ENCODE measurements at places on chromosomes 2 and 18.
A peak's percentile ranks its signal among the peaks of the same experiment; 100 is the strongest.

GRCh38 chr2:100250645-100251044 is 71.7 kb downstream of the LONRF2 start:
- DNase-seq, result no peak

- no peak for DNase-seq
Observed at GRCh38 chr18:39962546-39962945, 1992.5 kb upstream of the PIK3C3 start.

GRCh38 chr18:51520676-51521180 is 323.2 kb upstream of the MEX3C start:
- DNase-seq, result no peak

GRCh38 chr18:23619388-23619881 is 33.1 kb upstream of the NPC1 start:
- no peak for DNase-seq

DNA sequence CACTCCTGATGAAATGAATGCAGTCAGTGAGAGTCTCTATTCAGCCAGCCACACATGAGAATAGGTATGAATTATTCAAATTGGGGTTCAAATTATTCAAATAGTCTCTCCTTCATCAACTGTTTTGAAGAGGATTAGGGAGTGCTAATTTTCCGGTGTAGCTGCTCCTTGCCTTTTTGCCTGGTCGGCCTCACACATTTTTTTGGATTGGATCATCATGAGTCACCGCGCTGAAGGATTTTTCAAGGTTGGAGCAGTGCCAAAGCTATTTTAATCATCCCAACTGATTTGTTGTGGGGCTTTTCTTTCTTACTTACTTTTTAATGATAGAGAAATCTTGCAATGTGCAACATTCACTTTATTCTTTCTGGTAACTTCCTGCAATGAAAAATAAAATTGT is 2.4 kb upstream of the DTNA start:
- DNase-seq, result peak; percentile 92

- DNase-seq, result no peak
Observed at GRCh38 chr18:23828426-23828825, 139.2 kb downstream of the LAMA3 start.

- DNase-seq, result no peak
Observed at GRCh38 chr2:9538000-9538507, 17.6 kb downstream of the ADAM17 start.

GRCh38 chr2:238290715-238291549 is 2.5 kb upstream of the PER2 start:
- no peak for DNase-seq

DNA sequence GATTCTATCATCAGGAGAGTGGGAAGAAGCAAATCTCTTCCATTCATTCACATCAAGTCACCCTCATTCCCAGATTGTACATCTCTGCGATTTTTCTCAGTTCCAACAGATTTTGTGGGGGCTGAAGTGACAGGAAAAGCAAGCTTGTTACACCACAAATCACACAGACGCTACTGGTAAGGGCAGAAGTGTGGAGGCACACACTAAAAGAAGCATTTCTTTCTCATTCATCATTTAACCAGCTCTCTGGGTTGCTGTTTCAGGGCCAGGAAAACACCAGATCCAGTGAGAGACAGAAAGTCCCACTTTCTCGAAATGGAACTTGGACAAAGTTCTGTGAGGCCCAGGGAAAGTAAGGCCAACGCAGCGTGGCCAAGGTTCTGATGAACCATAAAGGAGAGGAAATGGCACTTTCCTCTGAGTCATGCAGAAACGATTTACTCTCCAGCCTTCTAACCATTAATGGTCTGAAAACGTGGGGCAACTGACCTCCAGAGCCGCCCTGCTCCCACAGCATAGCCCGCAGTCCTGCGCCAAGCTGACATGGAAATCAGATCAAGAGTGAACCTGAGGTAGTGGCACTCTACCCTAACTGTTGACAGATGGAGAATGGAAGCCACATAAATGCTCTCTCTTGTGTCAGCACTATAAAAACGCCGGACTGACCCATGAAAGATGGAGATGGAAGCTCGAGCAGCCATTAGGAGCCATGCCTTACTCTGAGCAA is 191.0 kb downstream of the C1D start:
- no peak for DNase-seq

- no peak for DNase-seq
Observed at GRCh38 chr2:224561234-224562005, 23.7 kb downstream of the CUL3 start.

Measured in NCI-H2171 treated with DMSO at 0.1 percent for 48 hours (cell line).